ENCODE measurements at places on chromosomes 16 and 17.

DNA sequence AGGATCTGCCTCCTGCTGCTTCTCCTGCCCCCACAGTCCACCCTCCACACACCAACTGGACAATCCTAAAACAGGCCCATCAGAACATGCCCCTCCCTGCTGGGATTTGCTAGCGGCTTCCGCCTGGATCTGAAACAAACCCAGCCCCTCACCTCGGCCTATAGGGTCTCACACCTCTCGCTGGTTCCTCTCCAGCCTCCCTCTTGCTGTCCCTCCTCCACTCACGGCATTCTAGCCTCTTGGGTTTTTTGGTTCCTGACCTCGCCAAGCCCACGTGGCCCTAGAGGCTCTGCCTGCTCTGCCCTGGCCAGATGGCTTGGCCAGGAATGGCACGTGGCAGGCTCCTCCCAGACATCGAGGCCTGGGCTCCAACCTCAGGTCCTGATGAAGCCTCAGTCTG lies 15.7 kb upstream of the MTSS2 start:
- DNase-seq = no peak

- no peak for DNase-seq
Measured at GRCh38 chr17:73423806-73424205, 112.0 kb upstream of the CDC42EP4 start.

GRCh38 chr17:17351901-17352781 lies 49.0 kb downstream of the NT5M start:
- DNase-seq = no peak

DNA sequence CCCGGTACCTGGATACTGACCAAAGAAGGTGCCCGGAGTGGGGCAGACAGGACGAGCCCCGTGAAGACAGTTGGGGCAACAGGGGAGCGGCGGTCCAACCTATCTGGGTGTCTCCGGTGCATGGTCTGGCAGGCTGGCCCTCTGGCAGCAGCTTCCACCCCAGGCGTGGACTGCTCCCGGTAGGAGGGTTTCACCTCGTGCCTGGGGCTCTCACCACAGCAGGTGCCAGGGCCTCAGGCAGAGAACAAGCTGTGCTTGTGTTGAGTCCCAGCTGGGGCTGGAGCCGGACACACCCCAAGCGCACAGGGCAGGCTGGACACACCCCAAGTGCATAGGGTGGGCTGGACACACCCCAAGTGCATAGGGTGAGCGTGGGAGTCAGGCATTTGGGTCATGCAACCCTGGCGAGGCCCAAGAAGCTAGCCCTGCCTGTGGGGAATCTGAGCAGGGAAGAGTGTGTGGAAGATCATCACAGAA lies 1.5 kb upstream of the FBXL16 start:
- no peak for DNase-seq

- DNase-seq = no peak
Measured at GRCh38 chr17:27848931-27849330, 44.2 kb downstream of the LYRM9 start.

Measured in CD4-positive, alpha-beta T cell treated with Interleukin-12 subunit alpha and Interleukin-12 subunit beta, for 1 hour (primary cell).